ENCODE measurements at places on chromosomes 1 and 21.
A peak's percentile ranks its signal among the peaks of the same experiment; 100 is the strongest.

- no peak for DNase-seq
Observed at GRCh38 chr1:179303200-179303785, 9.7 kb downstream of the SOAT1 start.

GRCh38 chr1:228379666-228380065 is 27.0 kb downstream of the TRIM11 start:
- DNase-seq, result no peak

- DNase-seq, result no peak
Observed at GRCh38 chr1:185573677-185574076, 160.5 kb upstream of the HMCN1 start.

- no peak for DNase-seq
Observed at GRCh38 chr1:245172829-245173228, 18.0 kb downstream of the KIF26B start.

DNA sequence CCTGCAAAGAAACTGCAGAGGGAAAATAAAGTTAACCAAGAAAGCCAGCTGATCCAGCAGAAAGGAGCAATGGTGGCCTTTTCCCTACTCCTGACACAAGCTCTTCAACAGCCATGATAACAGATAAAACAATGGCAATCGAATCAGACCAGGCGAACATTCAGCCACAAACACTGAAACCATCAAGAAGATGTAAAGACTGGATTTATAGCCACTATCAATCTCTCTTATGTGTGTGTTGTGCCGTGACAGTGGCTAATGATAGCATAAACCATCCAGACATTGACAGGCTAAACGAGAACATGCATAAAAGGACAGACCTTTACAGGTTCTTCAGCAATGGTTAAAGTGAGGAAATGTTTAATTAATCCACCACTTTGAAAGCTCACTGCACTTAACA is 78.1 kb upstream of the RAB4A start:
- no peak for DNase-seq

DNA sequence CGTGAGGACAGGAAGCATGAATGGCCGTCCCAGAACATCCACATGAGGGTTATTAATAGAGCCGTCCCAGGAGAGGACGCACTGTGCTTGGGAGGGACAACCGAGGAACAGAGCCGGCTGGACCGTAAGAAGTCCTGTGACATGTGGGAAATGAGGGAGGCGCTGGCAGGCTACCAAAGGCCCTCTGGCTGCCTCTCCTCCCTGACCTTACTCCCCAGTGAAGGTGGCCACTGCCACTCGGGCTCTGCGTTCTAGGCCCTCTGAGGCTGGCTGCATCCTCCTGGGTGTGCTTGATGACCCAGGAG is 15.5 kb upstream of the NPPB start:
- no peak for DNase-seq

GRCh38 chr1:67844988-67845387 is 11.7 kb upstream of the GNG12 start:
- DNase-seq, result no peak

- peak; percentile 73 for DNase-seq
Observed at GRCh38 chr1:228101994-228102790, 933 bp downstream of the C1orf35 start.

DNA sequence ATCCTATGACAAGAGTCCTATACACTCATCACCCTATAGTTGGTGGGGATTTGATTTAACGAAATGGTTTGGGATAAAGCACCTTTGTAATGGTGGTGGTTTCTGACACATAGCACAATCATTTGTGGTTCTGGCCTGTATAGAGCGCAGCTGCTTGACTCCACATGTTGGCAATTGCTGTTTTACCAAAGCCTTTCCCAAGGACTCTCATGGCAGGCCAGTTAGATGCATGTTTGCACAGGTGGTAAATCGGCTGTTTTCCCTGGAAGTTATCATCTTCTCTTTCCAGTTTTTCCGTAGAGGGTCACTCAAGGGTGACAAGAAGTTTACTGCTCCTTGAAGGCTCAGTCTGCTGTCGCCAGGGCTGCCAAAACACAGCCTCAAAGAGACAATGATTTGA is 17.1 kb upstream of the XPR1 start:
- no peak for DNase-seq

DNA sequence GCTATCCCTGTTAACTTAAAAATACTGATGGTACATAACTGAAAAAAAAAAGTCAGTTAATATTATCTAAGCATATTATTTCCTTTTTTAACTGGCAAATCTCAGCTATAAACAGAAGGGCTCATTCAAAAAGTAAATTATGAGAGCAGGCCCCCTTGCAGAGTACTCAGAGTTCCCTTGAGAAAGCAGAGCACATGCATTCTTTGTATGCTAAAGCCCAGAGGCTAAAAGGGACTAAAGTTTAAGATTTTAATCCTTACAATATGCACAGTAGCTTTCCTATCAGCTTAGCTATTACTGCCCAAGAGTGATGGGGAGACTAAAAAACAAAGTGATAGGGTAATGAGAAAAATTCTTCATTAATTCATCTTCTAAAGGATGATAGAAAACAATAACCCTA is 18.5 kb downstream of the SLC16A1 start:
- DNase-seq, result no peak

GRCh38 chr1:236821091-236821627 is 26.1 kb downstream of the MTR start:
- no peak for DNase-seq

- DNase-seq, result no peak
Observed at GRCh38 chr1:174828264-174828663, 171.5 kb upstream of the CACYBP start.

- DNase-seq, result no peak
Observed at GRCh38 chr1:108863984-108864383, 7.1 kb upstream of the AKNAD1 start.

- no peak for DNase-seq
Observed at GRCh38 chr1:173864179-173864867, 3.5 kb downstream of the GAS5 start.

DNA sequence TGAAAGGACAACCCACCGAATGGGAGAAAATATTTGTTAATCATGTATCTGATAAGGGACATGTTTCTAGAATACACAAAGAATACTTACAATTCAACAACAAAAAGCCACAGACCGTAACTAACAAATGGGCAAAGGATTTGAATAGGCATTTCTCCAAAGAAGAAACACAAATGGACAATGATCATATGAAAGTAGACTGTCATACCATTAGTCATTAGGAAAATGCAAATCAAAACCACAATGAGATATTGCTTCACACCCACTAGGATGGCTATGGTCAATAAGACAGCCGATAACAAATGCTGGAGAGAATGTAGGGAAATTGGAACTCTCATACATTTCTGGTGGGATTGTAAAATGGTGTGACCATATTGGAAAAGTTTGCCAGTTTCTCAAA is 367.2 kb upstream of the SGIP1 start:
- DNase-seq, result no peak

- DNase-seq, result no peak
Observed at GRCh38 chr1:25743164-25744139, 56.5 kb upstream of the SELENON start.

DNA sequence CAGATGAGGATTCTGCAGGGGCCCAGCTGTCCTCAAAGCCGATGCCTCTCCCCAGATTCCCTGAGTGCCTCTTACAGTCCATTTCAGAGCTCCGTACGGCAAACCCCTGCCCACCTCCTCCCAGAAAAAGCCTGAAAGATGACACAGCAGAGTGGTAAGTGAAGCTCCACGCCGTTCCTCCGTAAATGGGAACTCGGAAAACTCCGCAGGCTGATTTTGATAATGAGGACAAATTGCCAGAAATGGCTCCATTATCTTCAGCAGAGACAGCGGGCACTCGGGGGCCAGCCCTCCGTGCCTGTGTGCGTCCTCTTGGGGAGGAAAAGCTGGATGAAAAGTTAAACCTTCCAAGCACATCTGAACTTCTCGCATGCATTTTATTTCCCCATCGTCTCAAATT is 81.1 kb downstream of the NPHP4 start:
- DNase-seq, result no peak

DNA sequence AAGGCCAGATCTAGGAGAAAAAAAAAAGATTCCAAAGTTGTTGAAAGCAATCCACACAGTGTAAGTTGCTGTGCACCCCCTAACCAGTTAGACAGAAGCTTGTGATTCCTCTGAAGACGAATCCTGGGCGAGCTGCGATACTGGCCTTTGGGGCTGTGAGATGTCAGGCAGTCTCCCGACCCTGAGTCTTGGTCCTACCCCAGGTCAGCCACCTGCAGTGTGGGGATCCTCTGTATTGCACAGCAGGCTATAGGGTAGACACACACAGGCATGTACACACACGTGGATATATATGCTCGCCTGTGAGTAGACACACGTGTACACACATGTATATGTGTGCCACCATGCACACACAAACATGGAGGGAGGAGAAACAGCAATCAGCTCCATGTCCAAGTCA is 12.9 kb downstream of the ACTRT2 start:
- no peak for DNase-seq

DNA sequence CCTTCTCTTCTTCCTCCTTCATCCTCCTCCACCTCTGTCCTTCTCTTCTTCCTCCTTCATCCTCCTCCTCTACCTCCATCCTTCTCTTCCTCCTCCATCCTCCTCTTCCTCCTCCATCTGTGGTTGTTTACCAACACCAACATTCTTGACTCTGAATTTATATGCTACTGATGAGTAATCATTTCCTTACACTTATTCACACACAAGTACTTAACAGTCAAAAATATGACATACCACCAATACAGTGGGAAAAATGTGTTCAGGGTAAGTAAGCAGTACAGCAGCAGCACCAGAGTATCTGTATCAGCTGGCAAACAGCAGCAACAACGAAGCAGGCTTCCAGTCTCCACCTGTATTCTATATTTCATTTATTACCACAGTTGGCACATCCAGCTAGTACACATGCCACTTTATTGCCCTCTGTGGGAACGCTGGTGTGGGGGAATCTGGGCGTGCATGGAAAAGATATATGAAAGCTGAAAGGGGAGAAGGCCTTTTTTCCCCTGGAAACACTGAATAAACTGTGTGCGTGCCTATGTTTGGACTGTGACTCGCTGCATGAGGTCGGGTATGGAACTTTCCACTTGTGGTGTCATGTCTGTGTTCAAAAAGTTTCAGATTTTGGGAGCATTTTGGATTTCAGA is 16.0 kb downstream of the ADSS2 start:
- no peak for DNase-seq

- no peak for DNase-seq
Observed at GRCh38 chr1:241457421-241457820, 62.1 kb downstream of the FH start.

- DNase-seq, result no peak
Observed at GRCh38 chr1:212132025-212132424, 96.5 kb downstream of the DTL start.

DNA sequence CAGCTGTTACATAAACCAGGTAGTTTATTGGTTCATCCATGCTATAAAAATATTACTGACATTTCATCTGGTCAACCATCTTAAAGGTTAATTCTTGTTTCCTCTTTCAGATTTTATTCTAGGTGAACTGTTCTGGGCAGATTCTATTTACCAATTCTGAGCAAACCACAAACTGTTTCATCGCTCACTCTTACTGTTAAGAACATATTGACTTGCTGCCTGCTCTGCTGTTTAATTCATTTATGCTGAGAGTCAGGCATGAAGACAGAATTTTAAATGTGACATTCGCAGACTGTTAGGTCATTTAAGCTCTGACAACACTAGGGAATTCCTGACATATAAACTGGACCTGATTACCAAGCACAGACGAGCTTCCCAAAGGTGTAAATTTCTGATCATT is 98.3 kb downstream of the PIGK start:
- no peak for DNase-seq

DNA sequence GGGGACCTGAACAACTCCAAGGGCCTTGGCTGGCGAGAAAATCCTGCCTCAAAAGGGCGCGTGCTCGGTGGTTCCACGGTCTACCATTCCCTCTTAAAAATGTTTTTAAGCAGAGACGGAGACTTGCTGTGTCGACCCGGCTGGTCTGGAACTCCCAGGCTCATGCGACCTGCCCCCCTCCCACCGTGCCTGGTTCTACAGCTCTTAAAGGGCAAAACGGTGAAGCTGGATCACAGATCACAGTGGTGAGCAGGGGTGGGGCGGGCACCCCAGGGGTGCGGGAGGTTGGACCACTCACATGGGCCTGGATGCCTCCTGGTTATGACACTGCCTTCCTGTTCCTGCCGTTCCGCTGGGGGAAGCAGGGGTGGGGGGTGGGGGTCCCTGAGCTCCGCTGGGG is 4.2 kb upstream of the C1orf159 start:
- DNase-seq, result no peak

- no peak for DNase-seq
Observed at GRCh38 chr1:22101995-22102394, 40.9 kb downstream of the WNT4 start.

GRCh38 chr1:222933273-222933672 is 118.4 kb downstream of the DISP1 start:
- no peak for DNase-seq

GRCh38 chr21:33690874-33691273 is 48.6 kb downstream of the ITSN1 start:
- DNase-seq, result no peak

Data from CD4-positive, alpha-beta T cell treated with Interleukin-4 for 1 hour (primary cell).